ENCODE measurements at places on chromosomes 1 and 21. TPM values are rescaled to one million over a fixed set of nuclear protein-coding genes. Genes with fewer than 3 reads are reported as not detected.

- DNase-seq = no peak
These were observed 141.4 kb downstream of the SYF2 start for GRCh38 chr1:25090707-25091422.

GRCh38 chr1:196997423-196997822, 20.1 kb downstream of the CFHR5 start:
- no peak for DNase-seq

ST6GALNAC3 gene
- polyA plus RNA-seq = 3.4 TPM

UBE2U gene
- not detected for polyA plus RNA-seq

CDC42BPA gene
- polyA plus RNA-seq = 1.1 TPM
